ENCODE measurements at places on chromosomes 1 and 21. TPM values are rescaled to one million over a fixed set of nuclear protein-coding genes. Genes with fewer than 3 reads are reported as not detected.

Gene SPATA1
- 1.2 TPM for polyA plus RNA-seq

DNA sequence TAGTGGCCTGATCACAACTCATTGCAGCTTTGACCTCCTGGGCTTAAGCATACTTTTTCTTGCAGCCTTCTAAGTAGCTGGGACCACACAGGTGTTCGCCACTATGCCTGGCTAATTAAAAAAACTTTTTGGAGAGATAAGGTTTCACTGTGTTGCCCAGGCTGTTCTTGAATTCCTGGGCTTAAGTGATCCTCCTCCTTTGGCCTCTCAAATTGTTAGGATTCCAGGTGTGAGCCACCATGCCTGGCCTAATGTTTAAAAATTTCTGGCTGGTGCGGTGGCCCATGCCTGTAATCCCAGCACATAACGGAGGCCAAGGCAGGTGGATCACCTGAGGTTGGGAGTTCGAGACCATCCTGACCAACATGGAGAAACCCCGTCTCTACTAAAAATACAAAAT is 24.4 kb downstream of the YTHDF2 start:
- DNase-seq: no peak

Gene CACHD1
- polyA plus RNA-seq: 0.06 TPM

DNA sequence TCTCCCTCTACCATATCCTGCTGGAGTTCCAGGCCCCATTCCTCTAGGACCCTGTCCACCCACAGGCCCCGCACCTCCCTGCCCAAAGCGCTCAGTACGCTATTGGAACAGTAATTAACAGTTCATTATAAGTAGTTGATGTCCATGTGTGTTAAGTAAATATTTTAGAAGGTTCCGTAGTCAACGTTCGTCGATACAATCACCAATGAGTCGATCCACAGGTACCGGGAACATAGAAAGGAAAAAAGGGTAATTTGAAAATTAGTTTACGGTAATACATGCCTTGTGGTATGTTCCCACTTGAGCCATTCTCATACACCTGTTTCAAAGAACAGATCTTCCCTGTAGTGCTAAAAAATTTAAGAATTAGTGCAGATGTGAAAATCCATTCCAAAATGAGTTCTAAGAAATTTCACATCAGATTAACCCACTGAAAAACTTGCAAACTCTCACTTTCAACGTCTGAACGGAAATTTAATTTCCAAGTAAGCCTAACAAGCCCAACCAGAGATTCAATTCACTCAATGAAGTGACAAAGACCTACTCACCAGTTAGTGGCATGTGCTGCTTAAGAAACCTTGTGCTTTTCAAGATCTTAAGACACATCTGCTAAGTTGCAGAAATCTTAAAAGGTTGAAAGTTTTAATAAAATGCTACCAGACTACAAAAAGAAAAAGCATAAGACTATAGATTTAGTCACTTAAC is 8.3 kb downstream of the SFPQ start:
- peak; percentile 6 for DNase-seq

- no peak for DNase-seq
These were observed 11.7 kb upstream of the C2CD2 start for GRCh38 chr21:41965461-41966013.
